ENCODE measurements at places on chromosomes 4 and X. TPM values are rescaled to one million over a fixed set of nuclear protein-coding genes. Genes with fewer than 3 reads are reported as not detected.

CISD2 gene
- 101 TPM for polyA plus RNA-seq

TEX11 gene
- polyA plus RNA-seq, result not detected

SLC49A3 gene
- 2.3 TPM for polyA plus RNA-seq

ADH6 gene
- 0.72 TPM for polyA plus RNA-seq

GASK1B gene
- polyA plus RNA-seq, result 8.5 TPM

ZNF141 gene
- polyA plus RNA-seq, result 14.2 TPM

DUX4 gene
- polyA plus RNA-seq, result 0.12 TPM

VCX2 gene
- not detected for polyA plus RNA-seq

VGLL1 gene
- polyA plus RNA-seq, result not detected

CXCL8 gene
- polyA plus RNA-seq, result not detected

EVC gene
- 4.0 TPM for polyA plus RNA-seq

BRCC3 gene
- 28.0 TPM for polyA plus RNA-seq

GRPR gene
- polyA plus RNA-seq, result 0.52 TPM

SSX3 gene
- polyA plus RNA-seq, result not detected

MAGEB1 gene
- not detected for polyA plus RNA-seq

FHDC1 gene
- polyA plus RNA-seq, result 0.04 TPM

KCND1 gene
- 3.1 TPM for polyA plus RNA-seq

CENPI gene
- polyA plus RNA-seq, result 2.4 TPM

Measured in cardiac muscle cell (in vitro differentiated cells and primary cell).